ENCODE measurements at places on chromosomes 16 and 17. TPM values are rescaled to one million over a fixed set of nuclear protein-coding genes. Genes with fewer than 3 reads are reported as not detected.

Gene SCRN2
- total RNA-seq: 33.1 TPM

Gene KRTAP9-2
- total RNA-seq: not detected

Gene ALOX12B
- total RNA-seq: 15.0 TPM

GRCh38 chr16:71843572-71843971, 2.2 kb upstream of the ATXN1L start:
- no peak overlapping the region for H3K4me3 ChIP-seq
- no peaks in the 10 kb centered on the region for H3K27me3 ChIP-seq
- H3K4me1 ChIP-seq: peaks cover 10% of the 10 kb centered on the region
- H3K36me3 ChIP-seq: peaks cover 1% of the 10 kb centered on the region
- no peak for DNase-seq
- H3K27ac ChIP-seq: no peak overlapping the region

GRCh38 chr17:58918884-58919283, 163.2 kb downstream of the PPM1E start:
- H3K36me3 ChIP-seq: no peaks in the 10 kb centered on the region
- no peaks in the 10 kb centered on the region for H3K4me1 ChIP-seq
- no peak overlapping the region for H3K27ac ChIP-seq
- no peaks in the 10 kb centered on the region for H3K27me3 ChIP-seq
- H3K4me3 ChIP-seq: no peak overlapping the region
- no peak for DNase-seq

GRCh38 chr17:17151055-17151454, 55.1 kb downstream of the PLD6 start:
- no peak for DNase-seq
- H3K36me3 ChIP-seq: no peaks in the 10 kb centered on the region
- H3K4me3 ChIP-seq: no peak overlapping the region
- H3K27me3 ChIP-seq: no peaks in the 10 kb centered on the region
- peaks cover 23% of the 10 kb centered on the region for H3K4me1 ChIP-seq

DNA sequence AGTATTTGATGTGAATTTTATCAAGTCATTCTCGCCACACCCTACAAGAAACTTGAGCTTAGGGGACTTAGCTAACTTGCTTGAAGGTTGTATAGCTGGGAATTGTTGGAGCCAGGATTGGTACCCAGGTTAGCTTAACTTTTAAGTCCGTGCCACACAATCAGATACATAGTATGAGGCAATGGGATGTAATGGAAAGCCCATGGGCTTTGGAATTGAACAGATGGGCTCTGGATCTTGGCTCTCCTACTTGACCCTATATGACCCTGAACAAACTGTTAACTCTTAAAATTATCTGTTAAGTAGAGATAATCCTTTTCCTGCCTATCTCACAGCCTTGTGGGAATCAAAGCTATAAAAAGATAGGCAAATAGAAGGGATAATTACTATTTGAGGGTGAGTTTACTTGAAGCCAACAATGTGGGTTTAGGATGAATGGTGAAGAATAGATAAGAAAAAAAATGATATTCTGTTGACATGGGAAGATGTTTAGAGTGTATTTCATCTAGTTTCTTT, 51.9 kb upstream of the CACNG3 start:
- no peak for DNase-seq
- H3K36me3 ChIP-seq: no peaks in the 10 kb centered on the region
- H3K27me3 ChIP-seq: no peaks in the 10 kb centered on the region
- H3K27ac ChIP-seq: no peak overlapping the region
- H3K4me3 ChIP-seq: no peak overlapping the region

DNA sequence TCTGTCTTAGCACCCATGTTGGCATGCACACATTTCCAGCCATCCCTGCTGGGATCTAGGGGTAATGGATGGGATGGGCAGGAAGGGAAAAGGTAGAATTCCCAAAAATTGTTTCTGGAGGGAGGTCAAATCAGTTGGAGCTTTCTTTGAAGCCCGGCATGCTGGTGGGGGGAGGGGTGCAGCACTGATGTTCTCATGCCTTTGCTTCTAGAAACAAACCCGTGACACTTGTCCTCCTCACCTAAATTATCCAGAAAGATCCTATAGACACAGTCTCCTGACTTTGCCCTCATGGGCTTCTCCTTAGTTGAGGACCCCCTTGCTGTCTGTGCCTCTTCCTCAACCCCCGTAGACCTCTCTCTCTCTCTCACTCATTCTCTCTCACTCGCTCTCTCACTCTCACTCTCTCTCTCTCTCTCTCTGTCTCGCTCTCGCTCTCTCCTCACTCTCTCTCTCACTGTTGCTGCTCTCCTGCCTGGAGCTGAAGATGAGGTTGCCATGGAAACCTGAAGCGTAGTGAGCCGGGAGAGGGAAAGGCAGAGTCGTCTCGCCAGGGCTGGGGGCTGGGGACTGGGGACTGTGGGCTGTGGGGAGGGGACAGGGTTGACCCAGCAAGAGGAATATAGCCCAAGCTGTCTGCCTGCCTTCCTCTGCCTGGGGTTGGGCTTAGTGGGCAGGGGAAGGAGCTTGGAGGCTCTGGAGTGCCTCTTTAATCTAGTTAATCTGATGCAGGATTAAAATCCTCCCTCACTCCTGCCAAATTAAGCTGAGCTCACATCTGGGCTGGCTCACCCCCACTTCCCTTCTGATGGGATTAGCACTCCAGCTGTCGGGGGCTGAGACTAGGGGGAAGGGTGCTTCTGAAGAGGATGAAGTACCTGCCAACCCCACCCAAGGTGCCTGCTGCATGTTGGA, 16.1 kb downstream of the LASP1 start:
- H3K4me3 ChIP-seq: no peak overlapping the region
- no peak for DNase-seq
- no peaks in the 10 kb centered on the region for H3K27me3 ChIP-seq
- H3K27ac ChIP-seq: peak overlapping the region; percentile 14

DNA sequence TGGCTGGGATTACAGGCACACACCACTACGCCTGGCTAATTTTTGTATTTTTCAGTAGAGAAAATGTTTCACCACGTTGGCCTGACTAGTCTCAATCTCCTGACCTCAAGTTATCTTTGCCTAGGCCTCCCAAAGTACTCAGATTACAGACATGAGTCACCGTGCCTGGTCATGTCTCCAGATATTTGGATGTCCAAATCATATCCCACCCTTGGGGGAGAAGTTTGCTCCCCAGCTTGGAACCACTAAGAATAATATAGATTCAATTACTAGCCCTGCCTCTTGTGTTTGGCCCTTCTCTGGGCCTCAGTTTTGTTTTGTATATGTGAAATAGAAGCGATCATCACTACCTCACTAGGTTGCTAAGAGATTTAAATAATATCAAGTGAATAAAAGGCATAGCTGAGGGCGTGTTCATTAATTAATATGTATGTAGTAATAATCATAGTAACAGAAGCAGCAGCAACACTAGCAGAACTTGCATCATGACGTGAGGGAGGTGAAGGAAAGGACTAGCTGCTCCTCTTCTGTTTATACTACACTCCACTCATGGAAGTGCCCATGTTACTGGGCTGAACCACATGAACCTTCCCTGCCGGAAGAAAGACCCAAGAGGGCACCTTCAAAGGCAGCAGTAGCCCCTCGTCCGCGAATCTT, 253.6 kb upstream of the XYLT1 start:
- no peak for DNase-seq
- no peaks in the 10 kb centered on the region for H3K4me1 ChIP-seq
- no peaks in the 10 kb centered on the region for H3K27me3 ChIP-seq
- no peaks in the 10 kb centered on the region for H3K36me3 ChIP-seq

DNA sequence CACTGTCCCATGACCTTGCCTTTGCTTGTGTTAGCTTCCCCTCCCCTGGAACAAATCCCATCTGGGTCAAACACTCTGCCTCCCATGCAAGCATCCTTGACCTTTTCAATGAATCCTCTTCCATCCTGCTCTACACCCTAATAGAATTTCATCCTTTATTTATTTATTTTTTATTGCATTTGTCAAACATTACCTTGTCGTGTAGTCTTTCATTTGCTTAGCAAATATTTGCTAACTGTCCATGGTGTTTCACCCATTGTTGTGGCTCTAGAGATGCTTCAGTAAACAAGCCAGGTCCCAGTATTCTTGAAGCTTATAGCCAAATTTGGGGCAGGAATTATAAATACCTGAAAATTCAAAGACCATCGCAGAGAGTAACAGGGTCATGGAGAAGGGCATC, 51.0 kb upstream of the MRTFB start:
- H3K4me3 ChIP-seq: no peak overlapping the region
- H3K27me3 ChIP-seq: no peaks in the 10 kb centered on the region
- H3K4me1 ChIP-seq: peaks cover 27% of the 10 kb centered on the region
- H3K27ac ChIP-seq: no peak overlapping the region
- DNase-seq: no peak
- H3K36me3 ChIP-seq: no peaks in the 10 kb centered on the region

DNA sequence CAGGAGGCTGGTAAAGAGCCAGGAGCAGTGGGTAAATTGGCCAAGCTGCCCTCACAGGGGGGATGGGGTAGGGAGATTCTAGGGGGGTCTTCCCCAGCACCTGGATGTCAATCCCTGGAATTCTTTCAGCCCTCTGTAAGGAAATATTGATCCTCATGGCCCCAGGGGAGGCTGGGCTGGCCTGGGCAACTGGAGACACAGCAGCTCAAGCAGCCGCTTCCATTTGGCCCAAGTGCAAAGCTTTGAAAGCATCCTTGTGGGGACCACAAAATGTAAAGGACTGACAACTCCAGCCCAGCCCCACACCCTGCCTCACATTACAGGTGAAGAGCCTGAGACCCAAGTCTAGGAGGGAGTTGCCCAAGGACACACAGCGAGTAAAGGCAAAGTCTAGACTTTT, 39.4 kb upstream of the MRPS23 start:
- peaks cover 61% of the 10 kb centered on the region for H3K4me1 ChIP-seq
- H3K36me3 ChIP-seq: peaks cover 6% of the 10 kb centered on the region
- no peak overlapping the region for H3K4me3 ChIP-seq
- H3K27me3 ChIP-seq: no peaks in the 10 kb centered on the region
- peak overlapping the region; percentile 93 for H3K27ac ChIP-seq
- no peak for DNase-seq

DNA sequence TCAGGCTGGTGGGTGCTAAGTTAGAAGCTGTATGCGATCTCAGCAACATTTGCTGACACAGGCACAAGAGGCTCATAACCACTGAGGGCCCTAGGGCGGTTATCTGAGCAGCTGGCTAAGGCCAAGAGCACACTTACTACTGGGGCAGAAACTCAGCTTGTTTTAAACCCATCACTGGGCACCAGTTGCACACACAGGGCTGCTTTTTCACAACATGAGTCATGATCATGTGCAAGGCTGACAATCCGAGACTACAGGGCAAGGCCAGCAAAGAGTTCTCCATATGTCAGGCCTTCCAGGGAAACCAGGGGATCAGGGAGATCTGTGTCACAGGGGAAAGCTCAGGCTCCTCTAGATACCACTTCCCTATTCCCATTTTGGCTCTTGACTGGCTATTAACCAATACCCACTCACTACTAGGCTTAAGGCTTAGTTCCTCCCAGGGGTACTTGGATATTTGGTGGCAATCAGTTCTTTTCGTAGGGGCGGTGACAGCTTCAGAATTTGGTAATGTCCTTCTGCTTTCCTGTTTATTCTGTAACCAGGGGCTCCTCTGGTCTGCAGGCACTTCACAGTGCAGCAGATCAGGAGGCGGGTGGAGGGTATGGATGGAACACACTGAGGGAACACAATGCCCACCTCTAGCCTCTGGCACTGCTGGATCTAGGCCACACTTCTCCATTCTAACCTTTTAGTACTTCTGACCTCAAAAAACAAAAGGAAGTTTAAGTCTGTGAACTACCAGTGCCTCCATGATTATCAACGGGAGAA, 44.9 kb upstream of the ERN1 start:
- H3K4me3 ChIP-seq: no peak overlapping the region
- peak; percentile 81 for DNase-seq
- peaks cover 21% of the 10 kb centered on the region for H3K36me3 ChIP-seq
- H3K27me3 ChIP-seq: no peaks in the 10 kb centered on the region
- H3K4me1 ChIP-seq: peaks cover 10% of the 10 kb centered on the region

DNA sequence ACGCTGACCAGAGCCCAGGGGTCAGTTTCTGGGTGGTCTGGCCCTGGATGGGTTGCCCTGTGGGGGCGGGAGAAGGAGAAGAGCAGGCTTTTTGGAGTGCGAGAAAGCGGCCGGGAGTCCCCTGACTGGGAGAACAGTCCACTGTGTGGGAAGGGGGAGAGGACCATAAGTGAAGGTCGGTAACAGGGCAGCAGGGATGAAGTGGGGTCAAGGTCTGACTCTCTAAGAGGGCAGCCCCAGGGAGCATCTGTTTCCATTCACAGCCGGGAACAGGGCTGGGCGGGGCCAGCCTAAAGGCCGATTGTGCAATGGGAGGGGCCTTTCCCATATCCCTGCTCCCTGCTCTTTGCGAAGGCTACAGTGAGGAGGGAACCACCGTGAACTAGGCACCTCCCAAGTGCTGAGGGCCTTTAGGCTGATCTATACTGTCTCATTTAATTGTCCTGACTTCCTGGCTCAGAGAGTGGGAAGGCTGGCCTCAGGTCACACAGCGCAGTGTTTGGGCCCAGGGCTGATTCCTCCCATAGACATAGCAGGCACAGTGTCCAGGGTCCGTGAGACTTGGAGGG, 10.4 kb upstream of the WFDC1 start:
- H3K27me3 ChIP-seq: no peaks in the 10 kb centered on the region
- no peak for DNase-seq
- no peaks in the 10 kb centered on the region for H3K36me3 ChIP-seq
- no peak overlapping the region for H3K4me3 ChIP-seq
- peak overlapping the region; percentile 8 for H3K27ac ChIP-seq

DNA sequence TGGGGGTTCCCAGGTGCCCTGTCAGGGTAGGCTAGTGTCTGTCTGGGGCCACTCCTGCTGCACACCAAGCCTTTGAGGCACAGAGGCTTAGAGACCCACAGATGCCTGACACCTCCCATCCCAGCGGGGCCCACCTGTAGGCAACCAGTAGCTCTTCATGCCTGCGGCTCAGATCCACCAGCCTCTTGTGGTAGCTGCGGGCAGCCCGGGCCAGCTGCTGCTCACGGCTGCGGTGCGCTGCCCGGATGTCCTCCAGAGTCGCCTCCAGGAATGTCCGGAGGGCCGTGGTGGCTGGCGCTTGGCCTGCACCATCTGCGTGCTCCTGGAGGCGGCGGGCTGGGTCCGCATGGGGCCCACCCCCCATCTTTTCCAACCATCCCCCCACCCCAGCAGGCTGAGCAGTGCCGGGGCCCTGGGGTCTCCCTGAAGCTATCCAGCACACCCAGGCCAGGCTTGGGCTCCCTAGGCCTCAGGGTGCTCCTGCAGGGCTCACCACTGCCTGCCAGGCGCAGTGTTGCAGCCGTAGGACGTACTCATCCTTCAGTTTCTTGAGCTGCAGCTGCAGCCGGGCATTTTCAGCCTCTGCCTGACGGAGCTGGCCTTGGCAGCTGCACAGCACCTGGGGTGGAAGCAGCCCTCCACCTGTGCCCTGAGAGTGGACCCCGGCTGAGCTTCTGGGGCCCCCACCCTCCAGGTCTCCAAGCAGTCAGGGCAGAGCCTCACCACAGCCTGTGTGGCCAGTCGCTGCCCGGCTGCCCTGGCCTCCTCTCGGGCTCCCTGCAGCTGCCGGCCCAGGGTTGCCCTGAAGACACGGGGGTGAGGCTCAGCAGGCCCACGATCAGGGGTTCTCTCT, 1.8 kb downstream of the CCDC78 start:
- no peak overlapping the region for H3K4me3 ChIP-seq
- H3K4me1 ChIP-seq: peaks cover 59% of the 10 kb centered on the region
- DNase-seq: no peak
- no peaks in the 10 kb centered on the region for H3K27me3 ChIP-seq
- H3K36me3 ChIP-seq: no peaks in the 10 kb centered on the region
